GM04503 (cell line): ENCODE measurements at places on chromosomes 1 and 21.

GRCh38 chr1:151960780-151961513 is 32.7 kb downstream of the S100A10 start:
- no peak for DNase-seq

DNA sequence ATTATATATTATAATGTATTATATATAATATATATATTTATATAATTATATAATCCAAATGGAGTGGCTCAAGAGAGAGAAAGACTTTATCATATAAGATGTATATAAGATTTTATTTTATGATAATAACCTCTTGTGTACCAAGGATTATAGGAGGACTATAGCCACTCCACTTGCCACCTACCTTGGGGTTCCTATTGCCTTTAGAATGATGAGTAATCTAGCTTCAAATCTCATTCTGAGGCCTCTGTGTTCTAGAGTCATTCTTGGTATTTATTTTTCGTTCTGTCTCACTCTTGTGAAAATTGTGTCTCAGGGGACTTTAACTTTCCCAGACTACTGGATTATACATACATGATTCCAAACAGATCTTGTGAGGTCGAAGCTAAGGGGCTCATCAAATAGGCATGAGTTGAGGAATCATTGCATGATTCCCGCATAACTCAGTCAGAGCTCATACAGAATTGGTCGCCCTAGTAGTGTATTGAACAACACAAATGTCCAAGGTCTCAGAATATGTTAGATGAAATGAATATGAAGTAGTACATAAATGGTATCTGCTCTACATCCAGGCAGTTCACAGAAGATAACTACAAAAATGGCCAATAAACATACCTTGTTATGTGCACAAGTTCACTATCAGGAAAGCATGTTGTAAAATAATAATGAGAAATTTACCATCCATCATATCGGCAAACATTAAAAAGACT is 159.5 kb upstream of the RNPC3 start:
- no peak for DNase-seq

GRCh38 chr1:118751166-118751565 is 237.0 kb downstream of the TBX15 start:
- DNase-seq, result no peak

- no peak for DNase-seq
These were observed 12.2 kb downstream of the ZDHHC18 start for GRCh38 chr1:26838474-26839338.

GRCh38 chr1:82405333-82405732 is 604.6 kb downstream of the ADGRL2 start:
- DNase-seq, result no peak

DNA sequence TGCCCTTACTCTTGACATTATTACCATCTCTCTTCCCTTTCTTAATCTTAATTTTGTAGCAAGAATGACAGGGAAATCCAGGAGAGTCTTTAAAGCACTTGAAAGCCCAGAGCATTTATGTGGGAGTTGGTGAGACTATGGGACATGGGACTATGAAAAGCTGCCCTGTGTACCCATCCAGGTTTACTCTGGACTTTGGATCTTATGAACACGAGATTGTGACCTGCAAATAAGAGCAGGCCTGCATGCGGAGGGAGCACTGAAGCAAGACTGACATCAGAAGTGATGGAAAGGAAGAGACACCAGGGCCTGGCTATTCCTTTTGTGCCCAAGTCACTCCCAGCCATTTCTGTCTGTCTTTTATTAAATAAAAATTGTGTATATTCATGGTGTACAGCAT is 209.6 kb downstream of the NUF2 start:
- no peak for DNase-seq

DNA sequence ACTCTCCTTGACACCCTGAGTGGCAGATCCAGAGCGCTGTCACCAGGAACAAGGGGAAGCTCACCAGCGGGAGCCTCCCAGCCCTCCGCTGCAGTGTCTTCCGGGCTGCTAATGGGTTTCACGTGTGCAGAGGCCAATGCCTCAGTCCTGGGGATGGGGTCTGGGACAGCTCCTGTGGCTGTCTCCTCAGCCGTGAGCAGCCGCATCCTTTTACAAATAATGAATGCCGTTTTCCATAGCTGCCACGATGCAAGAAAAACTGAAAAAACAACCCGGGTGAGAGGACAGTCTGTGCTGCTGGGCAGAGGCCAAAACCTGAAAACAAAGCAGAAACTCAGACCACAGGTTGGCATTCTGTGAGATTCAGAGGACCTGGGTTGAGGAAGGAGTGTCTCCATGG is 212.2 kb upstream of the RAB4A start:
- DNase-seq, result no peak
